ENCODE measurements at places on chromosomes 6 and 20.

DNA sequence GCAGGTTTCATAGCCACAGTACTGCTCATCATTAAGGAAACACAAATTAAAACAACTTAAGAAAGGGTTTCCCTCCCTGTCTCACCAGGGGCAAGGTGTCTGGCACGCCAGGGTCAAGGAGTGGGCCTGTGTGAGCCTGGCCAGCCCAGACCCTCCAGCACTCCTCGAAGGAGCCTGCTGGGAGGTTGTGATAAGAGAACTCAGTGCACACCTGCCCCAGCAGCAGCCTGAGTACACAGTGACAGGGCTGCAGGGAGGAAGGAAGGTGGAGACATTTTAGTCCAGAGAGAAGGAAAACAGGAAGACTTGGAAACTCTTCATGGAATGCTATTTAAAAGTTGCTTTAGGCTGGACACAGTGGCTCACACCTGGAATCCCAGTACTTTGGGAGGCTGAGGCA, 14.1 kb downstream of the NINL start:
- no peak for ATAC-seq

DNA sequence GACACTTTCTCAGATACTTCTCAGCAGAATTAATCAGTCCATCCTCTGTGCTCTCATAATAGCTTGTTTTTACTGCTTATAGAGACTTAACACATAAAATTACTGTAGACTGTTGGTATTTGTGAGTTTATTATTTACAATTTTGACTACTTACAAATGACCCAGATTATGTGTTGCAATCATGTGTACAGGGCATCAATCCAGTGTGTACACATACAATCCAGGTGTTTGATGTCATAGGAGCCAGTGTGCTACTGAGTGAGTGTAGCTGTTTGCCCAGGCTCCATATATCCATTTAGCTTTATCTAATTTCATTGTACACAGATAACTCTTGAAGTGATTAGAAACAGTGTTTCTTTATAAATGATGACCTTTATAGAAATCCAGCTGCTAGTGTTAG, 31.3 kb downstream of the TRMT11 start:
- no peak for ATAC-seq

GRCh38 chr6:56282391-56282790, 35.0 kb upstream of the COL21A1 start:
- no peak for ATAC-seq

DNA sequence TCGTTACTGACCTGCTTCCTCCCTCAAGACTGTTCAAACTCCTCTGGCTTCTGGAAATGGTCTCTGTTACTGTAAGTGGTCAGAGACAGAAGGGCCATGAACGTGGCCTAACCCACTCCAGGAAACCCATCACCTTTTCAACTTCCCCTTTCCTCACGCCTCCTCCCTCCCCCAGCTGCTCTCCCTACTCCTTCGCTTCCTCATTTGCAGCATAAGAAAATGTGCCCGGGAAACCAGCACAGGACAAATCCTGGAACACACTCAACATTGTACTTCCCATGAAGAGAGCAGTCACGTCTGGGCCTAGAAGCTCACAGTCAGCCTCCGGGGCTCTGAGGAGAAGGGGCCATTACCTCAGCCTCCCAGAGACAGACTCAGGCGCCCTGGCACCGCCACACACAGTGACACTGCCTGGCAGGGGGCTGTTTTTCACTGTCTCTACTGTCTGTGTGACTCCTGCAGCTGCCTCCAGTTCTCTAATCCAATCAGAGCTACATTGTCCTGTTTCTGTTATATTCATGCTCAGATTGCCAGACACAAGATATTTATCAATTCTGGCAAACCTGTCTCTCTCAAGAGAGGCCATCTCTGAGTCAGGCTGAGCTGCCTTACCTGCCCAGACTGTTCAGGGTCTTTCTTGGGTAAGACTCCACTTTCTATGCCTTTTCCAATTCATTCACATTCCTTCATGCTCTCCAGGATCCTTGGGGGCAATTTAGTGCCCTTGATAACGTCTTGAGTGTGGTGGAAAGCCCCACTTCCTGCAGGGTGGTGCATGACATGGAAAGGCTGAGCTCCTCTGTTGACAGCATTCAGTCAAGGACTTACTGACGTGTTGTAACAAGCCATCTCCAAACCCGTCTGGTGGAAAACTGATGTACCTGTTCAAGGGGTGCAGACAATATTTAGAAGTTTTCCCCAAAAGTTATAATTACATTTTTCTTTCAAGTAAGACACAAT, 242.2 kb downstream of the HIVEP2 start:
- peak; percentile 86 for ATAC-seq

DNA sequence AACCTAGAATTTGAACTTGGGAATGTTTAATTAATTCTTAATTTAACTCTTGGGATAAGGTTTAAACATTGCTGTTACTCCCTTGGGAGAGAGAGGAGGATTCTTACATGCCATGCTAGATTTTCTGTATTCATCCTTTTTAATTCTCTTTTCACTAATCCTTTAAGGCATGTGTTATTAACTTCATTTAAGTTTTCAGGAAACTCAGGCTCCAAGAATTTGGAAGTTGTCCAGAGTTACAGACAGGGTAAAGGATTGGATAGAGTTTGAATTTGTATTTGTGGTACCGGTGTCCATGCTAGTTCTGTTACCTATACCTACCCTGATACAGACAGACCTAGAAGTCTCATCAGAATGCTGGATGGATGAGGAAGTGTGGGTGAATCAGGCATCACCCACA, 23.7 kb downstream of the DOK5 start:
- no peak for ATAC-seq

- ATAC-seq, result no peak
Observed at GRCh38 chr6:130841128-130841728, 14.0 kb downstream of the SMLR1 start.

- no peak for ATAC-seq
Observed at GRCh38 chr20:23477223-23477622, 13.7 kb upstream of the CST8 start.

DNA sequence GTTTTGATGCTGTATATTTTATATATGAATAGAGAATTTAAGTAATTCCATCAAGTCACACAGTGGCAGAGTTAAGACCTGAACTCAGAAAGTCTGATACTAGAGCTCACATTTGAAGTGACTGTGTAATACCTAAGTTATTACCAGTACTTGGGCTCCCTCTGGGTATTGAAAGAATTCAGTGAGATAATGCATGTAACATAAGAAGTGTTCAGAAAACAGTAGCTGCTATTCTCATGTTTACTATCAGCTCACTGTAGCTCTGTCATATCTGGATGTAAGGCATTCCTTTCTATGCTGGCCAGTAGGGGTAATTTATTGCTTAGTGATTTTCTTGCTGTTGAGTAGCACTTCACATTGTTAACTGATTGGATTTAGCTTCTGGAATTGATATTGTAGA, 44.6 kb downstream of the NKX2-4 start:
- ATAC-seq, result no peak

GRCh38 chr6:119331663-119332286, 17.8 kb downstream of the MAN1A1 start:
- no peak for ATAC-seq

GRCh38 chr6:4635666-4636065, 140.5 kb upstream of the CDYL start:
- ATAC-seq, result no peak

DNA sequence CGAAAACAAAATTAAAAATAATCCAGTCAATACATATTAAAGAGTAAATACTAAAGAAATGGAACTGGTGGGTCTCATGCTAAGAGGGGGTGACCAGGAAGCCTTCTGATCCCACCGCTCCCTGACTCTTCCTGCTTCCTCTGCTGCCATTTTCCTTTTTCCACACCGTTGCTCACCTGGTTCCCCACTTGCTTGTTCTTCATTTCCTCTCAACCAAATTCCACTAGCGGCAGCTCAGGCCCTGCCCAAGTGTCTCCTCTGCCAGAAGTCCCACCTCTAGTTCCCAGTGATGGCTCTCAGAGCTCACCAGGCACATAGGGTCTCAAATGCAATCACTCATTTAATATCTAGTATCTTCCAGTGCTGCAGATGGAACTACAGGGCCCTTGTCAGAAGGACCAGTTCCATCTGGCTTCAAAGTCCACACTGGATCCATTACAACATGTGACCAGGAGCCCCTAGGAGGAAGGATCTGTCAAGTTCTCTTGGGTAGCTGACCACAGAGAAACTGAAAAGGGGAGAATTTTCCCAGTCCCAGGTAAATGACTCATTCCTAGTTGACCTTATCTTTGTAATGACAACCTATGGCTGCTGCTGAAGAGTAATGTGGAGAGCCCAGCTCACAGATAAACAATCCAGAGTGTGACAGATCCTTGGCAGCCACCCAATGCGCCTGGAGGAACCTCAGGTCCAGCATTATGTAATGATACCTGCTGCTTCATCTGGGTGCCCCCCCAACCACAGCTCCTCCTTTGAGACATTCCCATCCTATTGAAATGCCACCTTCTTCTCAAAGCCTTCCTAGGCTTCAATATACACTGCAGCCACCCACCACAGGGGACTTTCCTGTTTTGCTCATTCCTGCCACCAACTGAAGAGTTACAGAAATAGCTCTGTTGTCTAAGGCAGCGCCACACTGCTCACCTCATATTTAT, 38.2 kb downstream of the ELMO2 start:
- ATAC-seq, result no peak

- ATAC-seq, result no peak
Observed at GRCh38 chr20:15895126-15895525, 678.1 kb downstream of the KIF16B start.

GRCh38 chr6:2231438-2231837, 14.0 kb downstream of the GMDS start:
- no peak for ATAC-seq

Data from motor neuron (in vitro differentiated cells).